ENCODE measurements at places on chromosomes 11 and 22.
A peak's percentile ranks its signal among the peaks of the same experiment; 100 is the strongest.

DNA sequence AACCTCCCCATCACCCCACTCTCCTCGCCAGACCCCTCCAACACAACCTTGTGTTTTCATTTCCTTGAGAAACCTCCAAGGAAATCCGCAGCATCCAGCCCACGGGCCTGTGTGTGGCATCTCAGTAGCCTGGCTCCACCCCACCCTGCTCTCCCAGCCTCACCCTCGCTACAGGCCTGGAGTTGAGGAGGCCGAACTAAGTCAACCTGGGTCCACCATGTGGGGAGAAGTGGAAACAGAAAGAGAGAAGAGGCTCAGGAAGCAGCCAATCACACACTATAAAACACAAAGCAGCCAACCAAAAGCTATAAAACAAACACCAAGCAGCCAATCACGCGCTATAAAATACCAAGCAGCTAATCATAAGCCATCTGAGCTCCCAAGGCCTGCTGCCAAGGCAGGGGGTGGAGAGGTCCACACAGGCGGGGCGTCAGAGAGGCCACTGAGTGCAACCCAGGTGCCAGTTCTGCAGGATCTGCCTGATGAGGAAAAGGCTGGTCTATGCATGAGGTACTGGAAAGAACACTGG lies 72.0 kb downstream of the MICAL3 start:
- DNase-seq = no peak

DNA sequence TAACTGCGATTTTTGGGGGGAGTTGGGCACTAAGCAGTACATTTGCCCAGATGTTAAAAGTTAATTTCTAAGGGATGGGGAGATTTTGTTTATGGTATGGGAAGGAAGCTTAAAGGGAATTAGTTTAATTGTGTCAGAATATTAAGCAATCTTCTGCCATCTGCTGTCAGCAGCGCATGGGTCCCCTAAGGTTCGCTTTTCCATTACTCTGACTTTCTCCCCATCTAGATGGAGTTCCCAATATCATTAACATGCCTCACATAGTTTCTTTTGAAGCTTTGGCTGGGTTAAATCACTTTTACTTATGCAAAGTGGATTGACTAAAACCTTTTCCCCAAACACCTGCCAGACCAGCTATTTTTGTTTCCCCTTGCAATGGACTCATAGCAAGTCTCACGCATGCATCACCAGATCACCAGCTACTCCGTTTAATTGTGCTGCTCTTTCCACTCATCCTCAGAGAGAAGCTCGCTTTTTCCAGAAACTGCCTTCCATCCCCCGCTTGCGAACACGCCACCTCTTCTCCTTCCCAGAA lies 172.7 kb downstream of the FAT3 start:
- DNase-seq = no peak

DNA sequence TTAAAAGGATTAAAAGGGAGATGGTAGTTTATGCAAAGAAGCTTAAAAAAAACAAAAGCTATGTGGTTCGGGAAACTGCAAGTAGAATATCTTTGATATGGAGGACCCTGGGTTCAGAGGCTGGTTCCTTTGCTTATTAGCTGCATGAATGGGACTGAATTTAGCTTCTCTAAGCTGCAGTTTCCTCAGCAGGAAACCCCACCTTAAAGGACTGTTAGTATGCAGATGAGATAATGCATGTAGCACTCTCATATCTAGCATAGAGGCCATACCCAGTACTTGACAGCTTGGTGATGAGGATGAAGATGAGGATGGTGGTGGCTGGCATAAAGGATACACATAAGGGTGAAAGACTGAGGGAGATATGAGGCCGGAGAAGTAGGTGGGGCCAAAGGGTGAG lies 134.6 kb downstream of the RRAS2 start:
- DNase-seq = no peak

DNA sequence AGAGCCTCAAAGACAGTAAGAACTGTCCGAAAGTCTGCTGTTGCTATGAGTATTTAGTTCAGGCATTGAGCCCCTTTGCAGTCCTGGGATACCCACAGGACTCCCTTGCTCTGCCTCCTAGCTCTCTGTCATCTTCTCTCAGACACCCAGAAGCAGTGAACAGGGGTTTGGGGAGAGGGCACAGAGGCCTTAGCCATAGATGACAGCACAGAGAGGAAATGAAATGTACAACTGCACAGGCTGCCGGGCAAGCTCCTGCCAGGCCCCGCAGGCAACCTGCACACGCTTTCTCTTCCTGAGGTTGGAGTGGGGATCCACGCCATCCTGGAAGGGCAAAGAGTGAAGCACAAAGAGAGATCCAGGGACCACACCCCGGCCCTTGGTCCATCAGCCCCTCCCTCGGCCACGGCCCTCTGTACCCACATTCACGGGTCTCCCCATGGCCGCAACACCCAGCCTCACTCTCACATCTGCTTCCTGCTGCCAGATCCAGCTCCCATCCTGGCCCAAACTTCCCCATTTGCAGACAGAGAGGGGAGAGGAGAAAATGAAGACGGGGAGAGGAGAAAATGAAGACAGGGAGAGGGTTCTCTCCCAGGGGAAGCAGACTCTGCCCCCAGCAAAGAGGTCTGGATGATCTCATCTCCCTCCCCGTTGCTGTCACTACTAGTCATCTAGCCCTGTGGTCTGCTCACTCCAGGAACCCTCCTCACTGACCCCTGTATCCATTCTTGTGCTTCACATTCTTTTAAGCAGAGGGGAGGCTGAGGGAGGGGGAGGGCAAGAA lies 40.7 kb downstream of the CD6 start:
- DNase-seq = no peak

- no peak for DNase-seq
These were observed 80.6 kb upstream of the RTL6 start for GRCh38 chr22:44578516-44579230.

DNA sequence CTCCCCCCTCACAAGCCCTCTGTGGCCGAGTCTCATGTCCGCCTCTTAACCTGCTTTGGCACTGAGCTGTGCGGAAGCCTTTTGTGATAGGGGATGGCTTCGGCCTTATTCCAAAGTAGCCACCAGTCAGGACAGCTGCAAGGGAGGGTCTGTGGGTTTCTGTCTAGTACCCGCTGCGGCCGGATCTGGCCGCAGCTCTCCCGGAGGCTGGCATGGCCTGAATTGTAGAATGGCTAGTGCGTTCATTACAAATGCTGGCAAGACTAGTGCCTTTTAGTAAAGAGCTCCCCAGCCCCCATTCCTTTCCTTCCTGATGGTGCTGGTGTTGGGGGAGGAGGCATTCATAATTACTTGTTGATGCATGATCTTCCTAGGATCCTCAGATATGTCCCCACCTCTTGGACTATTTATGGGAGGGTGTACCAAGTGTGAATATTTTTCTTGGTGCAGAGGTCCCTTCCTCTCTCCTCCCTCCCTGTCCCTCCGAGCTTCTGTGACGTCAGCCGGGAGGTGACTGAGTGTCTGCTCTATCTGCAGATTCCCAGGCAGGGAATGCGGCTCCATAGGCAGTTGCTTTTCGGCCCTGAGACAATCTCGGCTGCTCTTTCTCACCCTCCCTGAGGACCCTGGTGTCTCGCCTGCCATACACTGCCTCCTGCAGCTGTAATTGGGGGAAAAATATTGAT lies 108.7 kb upstream of the E2F8 start:
- DNase-seq = no peak

GRCh38 chr11:8250434-8250833 lies 13.2 kb downstream of the LMO1 start:
- DNase-seq = no peak

GRCh38 chr11:116332391-116332790 lies 440.4 kb downstream of the BUD13 start:
- DNase-seq = no peak

GRCh38 chr11:10327254-10327653 lies 22.4 kb downstream of the ADM start:
- no peak for DNase-seq

DNA sequence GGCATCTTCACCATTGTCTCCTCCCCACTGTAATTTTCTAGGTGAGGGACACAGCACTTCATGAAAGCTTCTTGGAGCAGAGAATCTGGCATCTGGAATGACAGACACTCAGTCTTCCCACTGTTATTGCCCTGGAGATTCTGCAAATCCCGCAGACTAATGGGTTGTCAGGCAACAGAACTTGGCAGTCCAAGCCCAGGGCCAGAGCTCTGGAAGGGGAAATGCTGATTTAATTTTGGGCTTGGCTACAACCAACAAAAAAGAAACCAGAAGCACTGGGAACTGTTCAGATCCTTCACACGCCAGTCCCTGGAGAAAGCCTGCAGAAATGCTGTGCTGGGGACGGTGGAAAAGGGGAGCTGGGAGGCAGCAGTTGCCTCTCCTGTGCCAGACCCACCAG lies 71.5 kb upstream of the BID start:
- DNase-seq = no peak

- no peak for DNase-seq
These were observed 47.1 kb upstream of the HORMAD2 start for GRCh38 chr22:30033137-30033536.

DNA sequence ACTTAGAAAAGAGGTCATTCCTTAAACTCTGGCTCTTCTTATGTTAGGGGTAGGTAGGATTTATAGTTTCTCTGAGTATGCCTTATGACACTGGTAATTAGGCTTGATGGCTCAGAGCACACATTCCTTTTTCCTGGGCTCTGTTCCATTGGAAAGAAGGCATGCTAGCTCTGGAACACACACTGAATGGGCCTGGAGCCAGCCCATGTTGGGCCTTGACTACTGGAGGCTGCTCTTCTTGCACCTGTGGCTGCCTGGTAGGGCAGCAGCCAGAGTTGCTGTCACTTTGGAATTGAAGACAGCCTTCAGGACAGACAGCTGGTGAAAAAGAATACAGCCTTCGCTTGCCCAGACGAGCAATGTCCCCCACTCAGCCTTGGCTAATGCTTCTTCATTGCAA lies 18.2 kb downstream of the MCAM start:
- DNase-seq = no peak

DNA sequence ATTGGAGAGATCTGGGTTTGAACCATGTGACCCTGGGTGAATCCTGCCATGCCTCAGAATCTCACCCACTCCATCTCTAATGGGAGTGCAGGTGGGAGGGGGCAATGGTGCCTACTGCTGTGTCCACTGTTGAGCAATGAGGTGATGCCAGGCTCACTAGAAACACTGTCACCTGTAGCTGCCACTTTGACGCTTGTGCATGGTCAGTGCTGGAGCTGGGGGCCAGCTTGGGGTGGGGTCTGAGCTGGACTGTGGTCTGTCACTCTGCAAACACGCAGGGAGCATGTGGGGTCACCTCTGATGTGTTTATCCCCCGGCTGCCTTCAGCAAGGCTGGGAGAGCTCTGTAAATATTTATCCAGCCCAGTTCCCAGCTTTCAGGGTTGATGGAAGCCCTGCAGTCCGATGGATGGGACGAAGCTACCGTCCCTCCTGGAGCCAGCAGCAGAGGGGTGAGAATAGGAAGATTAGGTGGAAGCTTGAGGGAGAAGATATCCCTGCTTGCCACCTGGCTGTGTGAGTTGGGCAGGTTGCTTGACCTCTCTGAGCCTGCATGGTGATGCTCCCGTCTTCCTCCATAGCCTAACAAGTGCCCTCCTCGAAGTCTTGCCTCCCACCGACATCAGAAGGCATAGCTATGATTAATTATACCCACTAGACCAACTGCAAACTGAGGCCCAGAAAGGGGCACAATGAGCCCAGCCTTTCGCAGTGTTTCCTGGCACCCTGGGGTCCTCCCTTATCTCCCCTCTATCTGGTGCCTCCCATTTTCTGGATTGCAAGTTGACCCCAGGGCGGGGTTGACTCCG lies 1.7 kb downstream of the MMP11 start:
- DNase-seq = no peak

- no peak for DNase-seq
These were observed 35.1 kb downstream of the RRP7A start for GRCh38 chr22:42484506-42484905.

DNA sequence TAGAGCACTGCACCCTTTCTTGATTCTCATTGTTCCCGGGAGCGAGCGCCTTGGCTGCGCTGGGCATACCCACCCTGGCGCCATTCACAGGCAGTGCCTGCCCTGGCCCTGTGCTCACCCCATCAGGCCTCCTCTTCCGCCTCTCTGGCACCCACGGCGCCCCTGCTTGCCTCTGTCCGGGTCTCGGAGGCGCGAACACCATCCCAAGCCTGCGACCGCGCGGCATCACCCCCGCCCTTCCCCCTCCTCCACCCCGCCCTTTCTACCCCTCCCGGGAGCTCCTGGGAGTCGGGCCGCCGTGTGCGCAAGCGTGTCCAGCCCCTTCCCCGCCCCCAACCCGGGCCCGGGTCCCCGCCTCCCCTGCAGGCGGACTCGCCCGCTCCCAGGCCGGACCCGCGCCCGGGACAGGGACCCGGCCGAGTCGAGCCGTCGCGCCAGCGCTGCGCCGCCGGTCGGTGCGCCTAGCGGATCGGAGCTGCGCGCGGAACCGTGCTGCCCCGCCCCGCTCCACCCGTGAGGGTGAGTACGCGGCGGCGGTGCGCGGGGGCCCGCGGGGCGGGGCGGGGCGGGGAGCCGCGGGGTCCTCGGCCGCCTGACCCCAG lies at the start of gene ST3GAL4:
TSS of gene ST3GAL4 (plus strand) at position 363 of the 602 bp plus-strand sequence. CDS start 50,470 bp downstream, outside the sequence.
- peak; percentile 40 for DNase-seq

- DNase-seq = no peak
These were observed 60.5 kb downstream of the CEP164 start for GRCh38 chr11:117387992-117388755.

DNA sequence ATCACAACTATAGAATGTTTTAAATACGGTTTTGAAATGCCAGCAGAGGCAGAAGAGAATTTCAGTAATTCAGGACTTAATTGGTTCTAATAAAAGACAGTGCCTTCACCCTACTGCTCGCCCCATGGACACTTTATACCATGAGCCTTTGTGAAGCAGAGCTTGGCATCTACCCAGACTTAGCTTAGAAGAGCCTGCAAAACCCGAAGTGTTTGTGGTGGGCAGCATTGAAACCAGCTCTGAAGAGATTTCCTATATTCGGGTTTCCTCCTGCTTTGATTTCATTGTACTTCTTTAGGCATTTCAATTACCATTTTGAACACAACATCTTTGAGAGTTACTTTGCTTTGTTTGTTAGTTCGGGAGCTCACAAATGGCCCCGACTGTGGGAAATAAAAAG lies 185.1 kb upstream of the MTNR1B start:
- DNase-seq = no peak

DNA sequence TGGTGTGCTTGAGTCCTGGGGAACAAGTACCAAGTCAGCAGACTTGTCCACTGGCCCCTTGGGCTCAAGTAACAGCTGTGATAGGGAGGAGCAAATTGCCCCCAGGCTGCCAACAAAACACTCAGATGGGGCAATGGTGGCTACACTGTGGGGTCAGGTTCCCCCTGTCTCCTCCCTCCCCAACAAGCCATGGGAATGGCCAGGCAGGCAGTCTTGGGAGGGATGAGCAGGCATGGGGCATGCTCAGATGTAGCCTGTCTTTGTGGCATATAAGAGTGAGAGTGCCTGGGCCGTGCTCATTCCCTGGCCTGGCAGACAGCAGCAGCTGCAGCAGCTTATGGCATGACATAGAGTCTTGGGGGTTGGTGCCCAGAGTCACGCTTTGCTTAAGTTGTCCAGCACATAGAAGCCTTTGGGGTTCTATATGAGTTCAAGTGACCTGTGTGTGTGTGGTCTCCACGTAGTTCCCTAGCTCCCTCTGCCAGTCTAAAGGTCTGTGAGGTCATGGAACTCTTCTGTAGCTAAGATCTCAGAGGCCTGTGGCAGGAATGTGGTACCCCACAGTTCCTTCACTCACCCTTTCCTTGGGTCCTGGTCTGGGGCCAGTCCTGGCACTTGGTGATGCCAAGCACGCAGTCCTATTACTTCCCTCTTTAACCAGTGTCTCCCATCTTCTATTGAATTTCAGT lies 44.7 kb downstream of the BIRC2 start:
- DNase-seq = no peak

- no peak for DNase-seq
These were observed 7.2 kb upstream of the NIPSNAP1 start for GRCh38 chr22:29587938-29588699.
